Brain (organoid and tissue), 16 donors: ENCODE measurements at places on chromosomes 11 and 22.
A peak's percentile ranks its signal among the peaks of the same experiment; 100 is the strongest.

- no peak for DNase-seq
Measured at GRCh38 chr11:65850217-65851082, 7.5 kb downstream of the CFL1 start.

DNA sequence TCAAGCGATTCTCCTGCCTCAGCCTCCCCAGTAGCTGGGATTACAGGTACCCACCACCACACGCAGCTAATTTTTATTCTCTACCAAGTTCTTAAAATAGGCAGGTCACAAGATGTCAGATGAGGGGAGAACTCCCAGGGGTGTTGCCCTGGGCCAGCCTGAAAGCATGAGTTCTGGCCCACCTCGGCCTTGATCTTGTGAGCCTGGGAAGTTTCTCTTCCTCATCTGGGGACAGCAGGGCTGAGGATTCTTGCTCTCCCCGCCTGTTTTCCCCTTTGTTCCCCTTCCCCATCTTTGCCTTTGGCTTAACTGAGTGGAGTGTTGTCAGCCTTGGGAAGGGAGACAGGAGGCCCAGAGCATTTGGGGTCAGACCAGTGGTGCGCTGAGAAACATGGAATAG lies 3.5 kb downstream of the PDXP start:
- no peak for DNase-seq

GRCh38 chr22:37566329-37566837 lies 6.1 kb downstream of the CDC42EP1 start:
- no peak for DNase-seq

DNA sequence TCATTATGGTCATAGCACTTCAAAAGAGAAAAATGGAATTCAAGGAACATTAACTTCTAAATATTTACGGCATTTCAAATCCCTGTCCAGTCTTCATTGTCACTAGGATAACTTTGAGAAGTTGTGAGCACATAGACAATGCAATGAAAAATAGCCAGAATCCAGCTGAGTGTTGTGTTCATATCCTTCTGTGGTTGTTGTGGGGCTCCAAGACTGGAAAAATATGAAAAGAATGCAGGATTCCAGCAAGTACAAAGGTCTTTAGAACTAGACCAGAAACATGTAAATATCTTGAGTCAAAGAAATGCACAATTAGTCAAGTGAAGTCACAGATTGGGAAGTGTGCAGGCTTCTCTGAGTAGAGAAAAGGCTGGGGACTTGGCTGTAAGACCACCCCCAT lies 68.7 kb downstream of the WT1 start:
- DNase-seq, result no peak

DNA sequence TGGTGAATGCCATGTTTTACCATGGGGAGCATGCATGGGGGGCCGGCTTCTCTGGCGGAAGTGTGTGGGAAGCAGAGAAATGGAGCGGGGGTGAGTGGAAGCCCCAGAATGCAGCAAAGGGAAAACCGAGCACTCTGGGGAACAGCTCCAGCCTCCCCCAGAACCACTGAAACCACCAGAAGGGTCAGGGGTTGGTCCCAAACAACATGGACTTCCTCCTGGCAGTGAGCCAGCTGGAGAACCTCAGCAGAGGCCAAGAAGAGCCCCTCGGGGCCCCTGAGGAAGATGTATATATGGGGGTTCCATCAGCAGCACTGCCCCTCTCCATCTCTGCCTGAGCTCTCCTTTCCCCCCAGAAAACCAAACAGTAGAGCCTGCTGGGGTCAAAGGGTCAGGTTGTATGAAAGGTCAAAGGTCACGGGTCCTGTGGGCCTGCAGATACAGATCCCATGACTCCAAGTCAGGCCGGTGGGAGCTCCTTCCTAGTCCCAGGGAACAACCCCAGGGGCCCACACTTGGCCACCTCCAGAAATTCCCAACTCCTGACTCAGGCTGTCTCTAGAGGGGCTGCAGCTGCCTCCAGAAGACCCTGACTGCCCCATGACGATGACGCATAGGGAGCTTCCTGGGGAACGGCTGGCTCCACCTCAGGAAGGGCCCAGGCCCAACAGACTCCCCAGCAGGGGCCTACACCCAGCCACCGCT lies 48.5 kb upstream of the TIMP3 start:
- DNase-seq, result no peak

GRCh38 chr22:26587991-26588613 lies 1.8 kb downstream of the TPST2 start:
- DNase-seq, result no peak

GRCh38 chr11:70951139-70951804 lies 301.1 kb downstream of the SHANK2 start:
- no peak for DNase-seq

GRCh38 chr22:39820256-39820655 lies 73.3 kb downstream of the ENTHD1 start:
- no peak for DNase-seq

GRCh38 chr11:127074151-127074761 lies 73.7 kb upstream of the KIRREL3 start:
- no peak for DNase-seq

DNA sequence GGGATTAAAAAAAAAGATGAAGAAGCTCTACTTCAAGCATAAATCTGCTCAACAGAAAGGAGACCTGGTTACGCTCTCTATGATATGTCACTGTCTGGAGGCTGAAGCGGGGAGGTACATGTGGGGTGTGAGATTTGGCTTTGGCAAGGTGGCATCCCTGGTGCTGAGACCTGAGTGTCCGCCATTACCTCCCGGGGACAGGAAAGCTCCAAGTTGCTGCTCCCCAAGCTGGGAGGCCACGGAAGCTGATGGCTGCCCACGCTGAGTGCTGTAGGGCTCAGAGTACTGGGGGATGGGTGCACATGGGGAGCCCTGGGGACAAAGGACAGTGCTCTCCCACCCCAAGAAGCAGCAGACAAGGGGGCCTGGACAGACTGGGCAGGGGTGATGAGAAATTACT lies 167.9 kb downstream of the DSCAML1 start:
- DNase-seq, result no peak

DNA sequence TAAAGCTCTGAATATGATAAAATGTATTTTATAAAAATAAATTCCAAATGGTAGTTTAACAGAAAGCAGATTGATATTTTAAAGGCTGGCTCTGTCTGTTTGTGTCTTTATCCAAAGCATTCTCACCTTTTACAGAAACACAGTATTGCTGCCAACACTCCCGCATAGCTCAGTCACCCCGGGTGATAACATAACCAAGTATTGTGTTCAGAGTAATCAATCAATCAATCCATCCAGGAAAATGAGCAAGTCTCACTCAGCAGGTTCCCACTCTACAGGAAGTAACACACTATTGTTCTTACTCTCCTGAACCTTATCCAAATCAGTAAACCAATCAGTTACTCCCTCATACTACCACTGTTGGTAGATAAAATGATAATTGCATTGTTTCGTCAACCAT lies 203.4 kb downstream of the LRRC4C start:
- DNase-seq, result no peak

- DNase-seq, result peak; percentile 71
Measured at GRCh38 chr11:19320827-19321226, 80.1 kb upstream of the E2F8 start.

- DNase-seq, result no peak
Measured at GRCh38 chr22:19701420-19702145, 12.7 kb upstream of the SEPTIN5 start.

GRCh38 chr22:17477391-17477833 lies 85.9 kb upstream of the SLC25A18 start:
- peak; percentile 59 for DNase-seq

DNA sequence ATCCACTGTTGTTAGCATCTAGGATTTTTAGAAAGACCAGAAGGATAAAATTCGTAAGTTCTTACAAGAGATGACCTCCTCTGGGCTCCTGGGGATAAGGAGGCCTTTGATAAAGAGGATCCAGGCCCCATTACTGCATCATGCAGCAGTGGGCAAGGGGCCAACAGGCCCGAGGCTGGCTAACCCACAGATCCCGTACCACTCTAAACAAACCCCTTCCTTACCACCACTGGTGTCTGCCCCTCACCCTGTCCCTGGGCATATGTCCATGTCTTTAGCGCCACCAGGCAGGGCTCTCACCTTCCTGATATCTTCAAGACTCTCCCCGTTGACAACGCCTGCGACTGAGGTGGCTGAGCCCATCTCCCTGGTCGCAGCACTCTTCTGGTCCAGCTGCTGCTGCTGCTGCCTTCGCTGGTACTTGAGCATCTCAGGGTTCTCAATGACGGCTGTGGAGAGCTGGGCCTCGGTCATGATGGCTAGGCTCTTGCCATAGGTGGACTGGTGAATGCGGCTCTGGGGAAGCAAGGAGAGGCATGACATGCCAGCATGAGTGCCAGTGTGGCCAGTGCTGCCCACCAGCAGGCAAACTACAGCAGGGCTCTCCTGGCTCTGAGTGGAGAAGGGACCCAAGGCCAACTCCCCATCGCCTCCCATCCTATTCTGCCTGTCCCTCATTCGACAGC lies 46.2 kb downstream of the HIRA start:
- DNase-seq, result no peak

GRCh38 chr11:61111786-61112517 lies 9.7 kb downstream of the CD5 start:
- DNase-seq, result no peak

DNA sequence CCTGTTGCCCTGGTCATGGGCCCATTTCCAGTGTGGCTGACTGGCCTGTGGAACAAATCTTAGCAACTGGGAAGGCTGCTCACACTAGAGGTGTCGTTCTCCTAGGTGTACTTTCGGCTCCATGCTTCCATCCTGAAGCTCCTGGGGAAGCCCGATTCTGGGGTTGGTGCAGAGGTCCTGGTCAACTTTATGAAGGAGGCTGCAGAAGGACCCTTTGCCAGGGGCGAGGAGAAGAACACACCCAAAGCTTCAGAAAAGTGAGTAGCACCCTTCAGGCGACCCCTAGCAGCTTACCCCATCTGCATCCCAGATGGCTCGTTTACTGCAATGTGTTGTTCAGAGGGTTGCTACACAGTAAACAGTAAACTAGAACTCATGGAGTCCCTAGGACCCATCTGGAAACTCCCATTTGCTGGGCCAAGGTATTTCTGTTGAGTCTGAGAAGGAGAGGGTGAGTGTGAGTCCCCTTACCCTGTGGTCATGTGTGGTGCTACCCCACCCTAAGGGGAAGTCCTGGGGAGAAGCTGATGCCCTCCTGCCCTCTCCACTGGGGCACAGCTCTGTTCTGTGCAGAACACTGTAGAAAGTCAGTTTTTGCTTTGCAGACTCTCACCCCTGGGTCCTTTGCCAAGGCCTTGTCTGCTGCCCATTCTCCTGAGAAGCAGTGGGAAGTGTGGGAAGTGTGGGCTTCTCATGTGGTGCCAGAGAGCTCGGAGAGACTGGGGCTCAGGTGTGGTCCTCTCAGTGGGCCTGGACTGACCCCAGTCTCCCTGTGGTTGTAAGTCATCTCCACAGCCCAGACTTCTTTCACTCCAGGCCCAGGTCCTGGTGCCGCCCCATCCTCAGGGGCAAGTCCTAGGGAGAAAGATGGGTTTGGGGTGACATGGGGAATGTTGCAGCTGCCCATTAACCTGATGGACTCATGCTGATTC lies 85.0 kb downstream of the CABIN1 start:
- no peak for DNase-seq

DNA sequence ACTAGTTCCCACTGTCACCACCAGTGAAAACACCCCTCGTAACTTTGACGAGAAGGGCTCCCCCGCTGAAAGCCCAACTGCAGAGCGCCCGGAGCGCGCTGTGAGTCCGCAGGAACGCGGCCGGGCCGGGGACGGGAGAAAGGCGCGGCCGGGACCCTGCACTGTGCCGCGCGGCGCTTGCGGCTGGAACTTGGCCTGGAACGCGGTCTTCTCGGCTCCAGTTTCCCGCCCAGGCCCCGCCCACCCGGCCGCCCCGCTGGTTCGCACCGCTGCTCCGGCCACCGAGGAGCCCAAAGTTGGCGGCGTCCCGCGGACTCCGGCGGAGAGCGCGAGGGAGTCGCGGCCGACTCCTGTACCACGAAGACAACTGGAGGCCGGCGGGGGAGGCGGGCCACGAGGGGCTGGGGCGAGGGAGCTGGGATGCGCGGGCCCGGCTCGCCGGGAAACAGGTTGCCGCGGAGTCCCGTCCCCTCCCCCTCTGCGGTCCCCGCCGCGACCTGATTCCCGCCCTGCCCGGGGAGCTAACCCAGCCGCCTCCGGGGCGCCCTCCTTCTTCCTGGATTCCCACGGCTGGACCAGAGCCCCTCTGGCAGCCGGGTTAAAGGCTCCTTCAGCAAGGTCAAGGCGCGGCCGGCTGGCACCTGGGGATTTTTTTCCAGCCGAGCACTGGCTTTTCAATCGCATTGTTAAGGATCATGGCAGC lies 3.4 kb downstream of the TENM4 start:
- DNase-seq, result peak; percentile 66

GRCh38 chr11:66556086-66556485 lies 9.4 kb downstream of the ACTN3 start:
- DNase-seq, result no peak

DNA sequence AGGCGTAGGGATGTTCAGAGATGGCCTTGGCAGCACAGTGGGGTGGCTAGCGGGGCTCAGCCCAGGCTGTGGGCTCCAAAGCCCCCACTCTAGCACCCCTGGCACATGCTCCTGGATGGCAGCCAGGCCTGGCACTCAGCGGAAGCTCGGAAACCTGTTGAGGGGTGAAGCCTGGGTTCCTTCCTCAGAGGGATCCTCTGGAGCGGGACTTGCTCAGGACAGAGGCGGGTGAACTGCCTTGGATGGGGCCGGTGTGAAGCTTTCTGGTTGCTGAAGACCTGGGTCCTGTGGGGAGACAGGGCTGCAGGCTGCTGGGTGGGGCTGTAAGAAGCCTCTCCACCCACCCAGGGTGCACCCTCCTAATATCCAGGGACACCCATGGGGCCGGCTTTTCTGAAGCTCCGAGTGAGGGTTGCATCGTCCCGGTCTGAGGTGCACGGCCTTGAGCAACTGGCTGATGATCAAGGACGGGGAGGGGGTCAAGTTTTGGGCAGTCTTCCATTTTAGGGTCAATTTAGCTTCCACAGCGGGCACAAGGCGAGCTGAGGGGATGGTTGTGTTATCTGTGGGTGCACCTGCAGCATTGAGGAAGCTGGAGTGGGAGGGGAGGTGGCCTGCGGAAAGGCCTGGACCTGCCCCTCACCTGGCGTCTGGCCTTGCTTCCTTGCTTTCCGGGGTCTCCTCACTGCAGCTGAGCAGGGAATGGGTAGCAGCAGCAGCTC lies 5.2 kb downstream of the MRGPRE start:
- DNase-seq, result no peak

DNA sequence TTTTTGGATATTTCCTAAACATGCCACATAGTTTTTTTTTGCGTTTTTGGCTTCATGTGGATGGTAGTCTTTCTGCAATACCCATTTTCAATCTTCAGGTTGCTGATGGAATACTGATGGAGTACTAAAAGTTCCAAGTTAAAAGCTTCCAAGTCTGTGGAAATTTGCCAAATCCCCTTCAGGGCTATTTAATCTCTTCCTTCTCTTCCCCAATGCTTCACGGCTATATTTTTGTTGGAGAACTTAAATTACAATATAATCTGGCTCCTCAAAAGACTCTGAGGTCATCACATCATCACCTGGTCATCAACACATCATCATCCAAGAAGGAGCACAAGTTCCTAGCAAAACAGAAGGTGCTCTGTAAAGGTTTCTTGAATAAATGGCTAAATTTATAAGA lies 881.0 kb upstream of the TENM4 start:
- DNase-seq, result no peak

GRCh38 chr22:23387827-23388516 lies 192.1 kb downstream of the IGLL1 start:
- DNase-seq, result no peak

GRCh38 chr11:14904745-14905103 lies 12.7 kb upstream of the CYP2R1 start:
- peak; percentile 45 for DNase-seq
